ENCODE measurements at places on chromosomes 6 and 20.
A peak's percentile ranks its signal among the peaks of the same experiment; 100 is the strongest.

GRCh38 chr6:134177753-134178160 lies 125.3 kb upstream of the SLC2A12 start:
- H3K36me3 ChIP-seq: peaks cover 17% of the 10 kb centered on the region
- H3K4me3 ChIP-seq: peak overlapping the region; percentile 64
- no peak for DNase-seq
- no peaks in the 10 kb centered on the region for H3K27me3 ChIP-seq
- H3K4me1 ChIP-seq: peaks cover 42% of the 10 kb centered on the region
- peak overlapping the region; percentile 98 for H3K27ac ChIP-seq

DNA sequence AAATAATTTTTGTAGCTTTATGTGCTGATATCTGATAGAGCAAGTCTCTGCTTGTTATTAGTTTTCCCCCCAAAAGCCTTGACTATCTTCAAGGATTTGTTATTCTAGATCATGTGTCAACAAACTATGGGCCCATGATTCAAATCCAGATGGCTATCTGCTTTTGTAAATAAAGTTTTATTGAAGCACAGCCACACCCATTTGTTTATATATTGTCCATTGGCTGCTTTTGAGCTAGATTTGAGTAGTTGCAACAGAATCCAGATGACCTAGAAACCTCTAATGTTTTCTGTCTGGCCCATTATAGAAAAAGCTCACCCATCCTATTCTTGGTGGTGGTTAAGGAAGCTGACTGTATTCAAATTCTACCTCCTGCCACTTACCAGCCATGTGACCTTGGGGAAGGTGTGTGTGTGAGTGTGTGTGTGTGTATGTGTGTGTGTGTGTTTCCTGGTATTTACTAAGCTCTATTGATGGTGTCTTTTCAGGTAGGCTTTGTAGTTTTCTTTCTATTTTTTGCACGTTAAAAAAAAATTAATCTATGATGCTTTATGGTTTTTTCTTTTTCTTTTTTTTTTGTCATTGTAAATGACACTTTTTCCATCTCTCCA lies 1.3 kb upstream of the GTSF1L start:
- no peaks in the 10 kb centered on the region for H3K36me3 ChIP-seq
- H3K27ac ChIP-seq: no peak overlapping the region
- no peak overlapping the region for H3K4me3 ChIP-seq
- H3K4me1 ChIP-seq: no peaks in the 10 kb centered on the region
- H3K27me3 ChIP-seq: peaks cover 18% of the 10 kb centered on the region

- no peaks in the 10 kb centered on the region for H3K36me3 ChIP-seq
- H3K4me1 ChIP-seq: no peaks in the 10 kb centered on the region
- H3K27me3 ChIP-seq: peaks cover 5% of the 10 kb centered on the region
- DNase-seq: no peak
- H3K4me3 ChIP-seq: no peak overlapping the region
- no peak overlapping the region for H3K27ac ChIP-seq
Measured at GRCh38 chr6:97765461-97765860, 482.4 kb upstream of the MMS22L start.

DNA sequence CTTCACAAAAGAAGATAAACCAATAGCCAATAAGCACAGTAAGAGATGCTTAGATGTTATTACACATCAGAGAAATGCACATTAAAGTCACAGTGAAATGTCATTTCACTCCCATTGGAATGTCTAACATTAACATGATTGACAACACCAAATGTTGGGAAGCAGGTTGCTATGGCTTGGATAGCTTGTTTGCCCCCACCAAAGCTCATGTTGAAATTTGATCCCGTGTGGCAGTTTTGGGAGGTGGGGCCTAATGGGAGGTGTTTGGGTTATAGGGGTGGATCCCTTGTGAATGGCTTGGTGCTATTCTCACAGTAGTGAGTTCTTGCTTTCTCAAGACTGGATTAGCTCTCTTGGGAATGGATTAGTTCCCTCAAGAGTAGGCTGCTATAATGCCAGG lies 44.8 kb downstream of the MRAP2 start:
- no peaks in the 10 kb centered on the region for H3K36me3 ChIP-seq
- peaks cover 40% of the 10 kb centered on the region for H3K27me3 ChIP-seq
- H3K27ac ChIP-seq: no peak overlapping the region
- no peak for DNase-seq
- peaks cover 5% of the 10 kb centered on the region for H3K4me1 ChIP-seq

DNA sequence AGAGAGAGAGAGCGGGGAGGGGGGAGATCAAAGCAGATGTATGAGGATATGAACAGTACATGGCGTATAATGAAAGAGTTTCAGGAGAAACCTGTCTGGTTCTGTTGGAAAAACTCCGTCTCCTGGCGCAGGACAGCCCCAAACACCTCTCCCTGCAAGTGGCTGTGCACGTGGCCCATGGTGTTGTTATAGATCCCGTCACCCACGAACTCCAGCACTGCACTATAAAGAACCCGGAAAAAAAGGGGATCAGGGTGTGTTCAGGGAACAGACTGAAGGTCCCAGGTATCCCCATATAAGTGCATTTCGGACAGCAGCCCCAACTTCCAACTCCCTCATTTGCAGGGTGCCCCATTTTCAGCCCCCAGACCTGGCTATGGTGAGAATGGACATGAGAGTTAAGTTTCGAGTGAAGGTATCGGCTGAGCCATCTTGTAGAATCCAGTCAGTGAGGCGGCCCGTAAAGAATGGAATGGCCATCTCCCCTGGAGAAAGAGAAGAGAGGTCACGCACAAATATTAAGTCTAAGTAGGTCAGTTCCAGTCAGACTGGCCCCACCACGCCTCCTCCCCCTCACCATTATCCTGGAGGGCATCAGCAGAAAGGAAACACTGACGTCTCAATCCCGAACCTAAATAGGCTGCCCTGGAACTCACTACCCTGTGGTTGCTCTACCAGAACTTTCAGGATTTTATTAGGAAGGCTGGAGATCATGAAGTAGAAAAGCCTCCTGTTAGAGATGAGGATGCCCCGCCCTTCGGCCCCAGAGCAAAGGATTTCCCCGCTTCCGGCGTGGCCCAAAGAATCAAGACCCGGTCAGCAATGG lies 1.3 kb downstream of the TAP1 start:
- no peak for DNase-seq
- H3K36me3 ChIP-seq: peaks cover 36% of the 10 kb centered on the region
- peak overlapping the region; percentile 92 for H3K4me3 ChIP-seq
- peak overlapping the region; percentile 100 for H3K27ac ChIP-seq
- peaks cover 32% of the 10 kb centered on the region for H3K4me1 ChIP-seq
- H3K27me3 ChIP-seq: no peaks in the 10 kb centered on the region

DNA sequence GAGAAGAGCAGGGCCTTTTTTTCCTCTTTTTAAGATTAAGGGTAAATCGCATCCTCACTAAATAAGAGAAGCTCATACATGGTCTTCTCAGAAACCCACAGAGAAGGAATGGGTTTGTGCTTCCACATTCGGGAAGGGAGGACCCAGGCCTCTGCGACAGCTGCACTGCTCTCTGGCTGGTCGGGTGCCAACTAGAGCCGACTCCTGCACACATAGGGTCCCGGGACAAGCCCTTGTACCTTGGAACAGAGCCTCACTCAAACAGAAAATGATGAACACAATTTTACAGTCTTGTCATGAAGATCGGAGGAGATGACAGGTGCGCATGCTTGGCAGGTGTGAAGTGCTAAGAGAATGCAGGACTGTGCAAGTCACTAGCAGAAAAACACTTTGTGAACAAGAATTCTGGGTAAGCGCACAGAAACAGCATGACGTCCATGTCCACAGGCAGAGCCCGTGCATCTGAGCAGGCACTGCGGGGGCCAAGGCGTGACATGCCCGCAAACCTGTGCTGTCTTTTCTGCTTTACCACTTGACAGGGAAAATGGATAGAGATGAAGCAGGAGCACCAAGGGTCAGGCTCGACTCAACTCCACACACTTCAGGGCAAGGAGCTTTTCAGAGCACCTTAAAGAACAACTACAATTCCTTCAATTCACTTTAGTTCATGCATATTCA lies 101.0 kb upstream of the MPC1 start:
- no peak for DNase-seq
- H3K4me1 ChIP-seq: peaks cover 7% of the 10 kb centered on the region
- H3K27me3 ChIP-seq: no peaks in the 10 kb centered on the region
- H3K4me3 ChIP-seq: no peak overlapping the region

GRCh38 chr20:15098351-15098750 lies 760.9 kb upstream of the FLRT3 start:
- no peak for DNase-seq
- no peaks in the 10 kb centered on the region for H3K4me1 ChIP-seq
- no peak overlapping the region for H3K4me3 ChIP-seq
- H3K27me3 ChIP-seq: no peaks in the 10 kb centered on the region
- H3K27ac ChIP-seq: no peak overlapping the region

DNA sequence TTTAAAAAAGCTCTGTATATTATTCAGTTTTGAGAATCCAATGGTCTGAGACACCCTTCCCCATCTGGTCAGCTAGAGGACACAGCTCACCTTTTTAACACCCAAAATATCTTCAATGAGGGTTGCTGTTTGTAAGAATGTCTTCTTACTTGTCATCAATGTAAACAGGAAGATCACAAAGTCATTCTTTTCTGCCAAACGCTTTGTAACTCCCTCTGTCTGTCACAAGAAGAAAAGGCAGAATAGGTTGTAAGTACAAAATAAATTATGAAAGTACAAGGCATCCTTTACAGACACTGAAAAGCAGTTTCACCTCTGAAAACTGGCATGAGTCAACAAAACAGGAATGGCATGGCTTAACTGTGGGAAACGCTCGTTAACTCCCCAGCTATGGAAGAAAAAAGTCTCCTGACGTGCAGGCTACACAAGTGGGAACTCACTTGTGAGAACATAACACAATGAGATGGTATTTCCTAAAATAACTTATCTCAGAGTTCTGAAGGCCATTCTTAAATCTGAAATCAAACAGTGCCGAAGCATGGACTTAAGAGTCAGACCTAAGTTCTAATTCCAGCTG lies 42.7 kb downstream of the TRPC4AP start:
- no peaks in the 10 kb centered on the region for H3K27me3 ChIP-seq

DNA sequence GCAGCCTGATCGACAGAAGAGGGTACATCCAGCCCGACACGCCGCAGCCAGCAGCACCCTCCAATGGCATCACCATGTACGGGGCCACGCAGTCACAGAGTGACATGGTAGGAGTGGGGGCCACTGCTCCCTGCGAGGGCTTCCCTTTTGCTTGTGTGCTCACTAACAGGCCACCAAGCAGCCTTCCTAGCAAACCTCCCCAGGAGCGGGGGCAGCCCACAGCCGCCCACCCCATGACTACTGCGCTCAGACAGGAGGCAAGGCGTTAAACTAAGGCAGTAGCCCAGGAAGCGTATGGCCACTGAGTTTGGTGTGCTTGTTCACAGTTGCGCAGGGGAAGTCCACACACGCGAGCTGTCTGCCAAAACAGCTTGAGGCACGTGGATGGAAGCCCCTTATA lies 169.5 kb upstream of the SNX9 start:
- H3K27me3 ChIP-seq: no peaks in the 10 kb centered on the region
- H3K27ac ChIP-seq: no peak overlapping the region
- DNase-seq: no peak
- no peaks in the 10 kb centered on the region for H3K36me3 ChIP-seq

DNA sequence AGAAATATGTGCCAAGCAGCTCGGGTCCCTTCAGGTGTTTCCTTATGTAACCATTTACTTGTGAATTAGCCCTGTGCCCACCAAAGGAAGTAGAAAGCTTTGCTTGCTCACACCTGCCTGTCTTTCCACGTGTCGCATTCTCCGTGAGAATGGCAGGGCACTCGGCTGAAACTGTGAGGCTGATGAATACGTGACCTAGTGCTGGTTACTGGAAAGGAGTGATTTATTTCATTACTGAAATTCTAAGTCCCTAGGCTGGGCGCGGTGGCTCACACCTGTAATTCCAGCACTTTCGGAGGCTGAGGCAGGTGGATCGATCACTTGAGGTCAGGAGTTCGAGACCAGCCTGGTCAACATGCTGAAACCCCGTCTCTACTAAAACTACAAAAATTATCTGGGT lies 45.9 kb upstream of the TULP1 start:
- H3K27me3 ChIP-seq: peaks cover 3% of the 10 kb centered on the region
- no peak overlapping the region for H3K4me3 ChIP-seq
- H3K27ac ChIP-seq: no peak overlapping the region
- no peaks in the 10 kb centered on the region for H3K4me1 ChIP-seq
- H3K36me3 ChIP-seq: no peaks in the 10 kb centered on the region

- peaks cover 6% of the 10 kb centered on the region for H3K27me3 ChIP-seq
- no peaks in the 10 kb centered on the region for H3K36me3 ChIP-seq
- no peak overlapping the region for H3K27ac ChIP-seq
- no peak for DNase-seq
Measured at GRCh38 chr6:90496258-90497016, 90.4 kb downstream of the MAP3K7 start.

- no peak overlapping the region for H3K4me3 ChIP-seq
- peaks cover 19% of the 10 kb centered on the region for H3K36me3 ChIP-seq
- peaks cover 72% of the 10 kb centered on the region for H3K4me1 ChIP-seq
- H3K27ac ChIP-seq: peak overlapping the region; percentile 99
Measured at GRCh38 chr6:158026901-158027589, 45.4 kb downstream of the SYNJ2 start.

DNA sequence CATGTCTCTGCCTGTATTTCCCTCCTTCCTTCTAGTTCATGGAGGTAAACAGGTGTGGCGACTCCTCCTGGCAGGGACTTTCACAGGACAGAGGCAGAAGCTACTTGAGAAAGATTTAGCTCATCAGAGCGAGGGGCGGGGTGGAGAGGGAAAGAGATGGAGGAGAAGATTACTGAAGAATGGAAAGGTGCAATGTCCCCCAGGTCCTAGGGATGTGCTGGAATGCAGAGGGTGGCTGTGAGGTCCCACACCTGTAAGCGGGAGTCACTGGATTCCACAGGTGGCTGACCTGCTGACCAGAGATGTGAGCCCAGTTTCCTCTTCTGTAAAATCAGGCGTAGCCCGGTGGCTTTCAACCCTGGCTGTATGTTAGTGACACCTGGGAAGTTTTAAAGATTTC lies 199.2 kb upstream of the SULF2 start:
- DNase-seq: no peak
- peaks cover 31% of the 10 kb centered on the region for H3K27me3 ChIP-seq
- no peak overlapping the region for H3K27ac ChIP-seq
- H3K36me3 ChIP-seq: no peaks in the 10 kb centered on the region
- H3K4me1 ChIP-seq: peaks cover 6% of the 10 kb centered on the region
- H3K4me3 ChIP-seq: no peak overlapping the region

GRCh38 chr6:24752917-24753492 lies 21.7 kb upstream of the GMNN start:
- H3K27ac ChIP-seq: no peak overlapping the region
- no peaks in the 10 kb centered on the region for H3K4me1 ChIP-seq
- DNase-seq: no peak

GRCh38 chr6:20314866-20315845 lies 86.5 kb upstream of the E2F3 start:
- H3K4me1 ChIP-seq: no peaks in the 10 kb centered on the region
- no peaks in the 10 kb centered on the region for H3K36me3 ChIP-seq
- H3K27ac ChIP-seq: no peak overlapping the region
- no peak overlapping the region for H3K4me3 ChIP-seq

- H3K27ac ChIP-seq: peak overlapping the region; percentile 89
- H3K4me3 ChIP-seq: no peak overlapping the region
- peak; percentile 81 for DNase-seq
- peaks cover 2% of the 10 kb centered on the region for H3K36me3 ChIP-seq
Measured at GRCh38 chr20:37071481-37071911, 24.3 kb downstream of the RBL1 start.

- DNase-seq: no peak
- no peak overlapping the region for H3K4me3 ChIP-seq
- H3K27me3 ChIP-seq: no peaks in the 10 kb centered on the region
- H3K4me1 ChIP-seq: peaks cover 15% of the 10 kb centered on the region
- H3K36me3 ChIP-seq: peaks cover 22% of the 10 kb centered on the region
Measured at GRCh38 chr20:32201296-32201976, 6.1 kb downstream of the PLAGL2 start.
